HCT116 (cell line): ENCODE measurements at places on chromosomes 3 and 15.

- no peak for DNase-seq
These were observed 309.9 kb upstream of the SATB1 start for GRCh38 chr3:18735005-18735404.

GRCh38 chr15:57820119-57820518 lies 113.6 kb downstream of the POLR2M start:
- DNase-seq, result no peak

- DNase-seq, result no peak
These were observed 3.7 kb downstream of the CHST13 start for GRCh38 chr3:126527455-126528211.

DNA sequence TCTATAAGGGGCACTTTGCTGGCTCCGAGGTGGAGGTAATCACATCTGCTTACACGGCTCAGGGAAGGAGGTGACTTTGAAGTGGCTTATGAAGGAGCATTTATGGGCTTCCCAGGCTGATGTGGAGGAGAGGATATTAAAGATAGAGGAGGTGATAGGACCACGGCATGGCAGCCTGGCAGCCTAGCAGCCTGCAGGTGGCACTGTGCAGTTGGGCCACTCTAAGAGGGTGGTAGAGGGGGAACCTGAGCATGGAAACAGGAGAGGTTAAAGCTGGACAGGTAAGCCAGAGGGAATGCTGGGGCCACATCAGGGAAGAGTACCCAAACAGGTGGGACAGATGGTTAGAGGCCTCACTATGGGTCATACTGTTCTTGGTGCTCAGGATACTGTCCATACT lies 375.0 kb downstream of the WDR72 start:
- DNase-seq, result no peak

- no peak for DNase-seq
These were observed 478.7 kb downstream of the RBMS3 start for GRCh38 chr3:29759411-29760225.

DNA sequence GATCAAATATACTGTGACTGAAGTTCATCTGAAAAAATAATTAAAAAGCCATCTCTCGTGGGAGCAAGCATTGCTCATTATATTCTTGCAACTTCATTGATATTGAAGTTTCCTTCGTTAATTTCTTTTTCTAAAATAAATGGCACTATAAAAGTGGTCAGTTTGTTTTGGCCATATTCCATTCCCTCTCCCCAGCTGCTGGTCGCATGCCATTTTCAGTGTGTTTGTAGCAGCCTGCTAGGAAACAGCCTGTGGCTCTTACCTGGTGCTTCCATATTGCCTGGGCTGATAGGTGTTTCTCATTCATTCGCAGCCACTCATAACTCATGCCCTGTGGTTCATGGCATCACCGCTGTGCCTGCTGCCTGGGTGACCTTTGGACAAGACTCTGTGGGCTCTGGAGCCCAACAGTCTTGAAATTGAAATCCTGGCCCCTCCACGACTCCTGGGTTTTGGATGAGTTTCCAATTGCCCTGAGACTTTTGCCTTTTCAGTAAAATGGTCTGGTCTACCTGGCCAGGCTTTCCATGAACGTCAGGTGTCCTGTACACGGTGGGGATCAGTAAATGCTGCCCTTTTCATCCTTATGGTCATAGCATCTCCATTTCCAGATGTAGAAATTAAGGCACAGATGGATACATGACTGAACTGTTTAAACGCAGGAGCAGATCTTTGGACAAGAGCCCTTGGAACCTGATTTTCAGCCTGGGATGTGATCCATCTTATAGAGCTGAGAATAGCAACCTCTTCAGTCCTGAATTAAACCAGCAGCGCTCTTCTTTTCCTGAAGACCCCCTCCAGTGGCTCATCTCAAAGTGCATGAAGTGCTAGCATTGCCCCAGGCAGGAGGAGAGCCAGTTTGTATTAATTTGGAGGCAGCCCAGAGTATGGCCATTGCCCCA lies 69.4 kb downstream of the SLCO3A1 start:
- no peak for DNase-seq

DNA sequence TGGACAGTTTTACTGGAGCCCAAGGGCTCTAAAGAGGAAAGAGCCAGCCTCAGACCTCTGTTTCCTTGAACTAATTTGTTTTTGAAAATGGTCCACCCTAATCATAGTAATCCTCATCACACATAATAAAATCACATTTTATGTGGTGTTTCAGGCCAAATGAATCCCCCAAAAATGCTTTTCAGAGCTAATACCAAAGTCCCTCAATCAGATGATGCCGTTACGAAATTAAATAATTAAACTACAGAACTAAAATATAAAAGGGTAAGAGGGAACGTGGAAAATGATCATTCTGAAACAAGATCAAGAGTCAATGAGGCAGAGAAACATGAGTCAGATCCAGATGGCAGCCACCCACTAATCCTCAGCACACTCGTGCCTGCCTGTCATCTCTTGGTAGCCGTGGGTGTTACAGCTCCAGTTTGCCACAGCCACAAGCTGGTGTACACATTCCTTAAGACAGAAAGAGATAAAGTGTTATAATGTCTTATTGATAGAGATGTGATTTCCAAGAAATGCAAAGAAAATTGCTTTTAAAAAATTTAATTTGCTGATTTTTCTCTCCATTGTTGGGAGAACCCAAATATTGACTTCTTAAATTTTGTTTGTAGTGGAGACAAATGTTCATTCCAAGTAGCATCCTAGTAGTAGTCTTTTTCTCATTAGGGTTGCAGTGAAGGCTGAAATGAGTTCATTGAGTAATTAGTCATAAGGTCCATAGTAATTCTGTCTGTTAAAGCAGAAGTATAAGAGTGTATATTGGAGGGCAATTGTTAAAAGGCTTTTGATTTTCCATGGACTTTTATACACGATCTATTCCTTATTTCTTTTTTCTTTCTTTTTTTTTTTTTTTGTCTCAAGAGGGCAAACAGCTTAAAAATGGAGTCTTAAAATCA lies 104.2 kb downstream of the AGBL1 start:
- no peak for DNase-seq

DNA sequence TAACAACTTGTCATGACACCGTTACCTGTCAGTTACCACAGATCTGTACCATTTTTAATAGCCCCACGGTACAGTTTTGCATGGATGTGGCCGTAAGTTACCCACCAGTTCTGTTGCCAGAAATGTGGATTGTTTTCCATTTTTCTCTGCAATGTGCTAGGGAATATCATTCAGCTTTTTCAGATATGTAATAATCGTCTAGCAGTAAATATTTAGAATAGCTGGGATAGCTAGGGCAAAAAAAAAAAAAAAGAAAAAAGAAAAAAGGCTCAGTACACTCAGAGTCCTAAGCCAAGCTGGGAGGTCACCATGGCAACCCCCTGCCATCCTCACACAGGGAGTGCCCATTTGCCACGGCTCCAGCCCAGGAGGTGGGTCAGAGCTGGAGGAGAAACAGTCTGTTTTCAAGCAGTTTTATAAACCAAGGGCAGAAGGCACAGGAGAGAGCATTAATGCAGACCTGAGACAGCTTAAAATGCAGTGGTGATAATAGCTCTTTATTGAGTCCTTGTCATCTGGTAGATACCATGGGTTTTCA lies 25.2 kb downstream of the PAQR5 start:
- no peak for DNase-seq

- no peak for DNase-seq
These were observed 28.1 kb downstream of the ABHD2 start for GRCh38 chr15:89116404-89116803.

GRCh38 chr3:7207125-7207524 lies 346.2 kb downstream of the GRM7 start:
- no peak for DNase-seq

DNA sequence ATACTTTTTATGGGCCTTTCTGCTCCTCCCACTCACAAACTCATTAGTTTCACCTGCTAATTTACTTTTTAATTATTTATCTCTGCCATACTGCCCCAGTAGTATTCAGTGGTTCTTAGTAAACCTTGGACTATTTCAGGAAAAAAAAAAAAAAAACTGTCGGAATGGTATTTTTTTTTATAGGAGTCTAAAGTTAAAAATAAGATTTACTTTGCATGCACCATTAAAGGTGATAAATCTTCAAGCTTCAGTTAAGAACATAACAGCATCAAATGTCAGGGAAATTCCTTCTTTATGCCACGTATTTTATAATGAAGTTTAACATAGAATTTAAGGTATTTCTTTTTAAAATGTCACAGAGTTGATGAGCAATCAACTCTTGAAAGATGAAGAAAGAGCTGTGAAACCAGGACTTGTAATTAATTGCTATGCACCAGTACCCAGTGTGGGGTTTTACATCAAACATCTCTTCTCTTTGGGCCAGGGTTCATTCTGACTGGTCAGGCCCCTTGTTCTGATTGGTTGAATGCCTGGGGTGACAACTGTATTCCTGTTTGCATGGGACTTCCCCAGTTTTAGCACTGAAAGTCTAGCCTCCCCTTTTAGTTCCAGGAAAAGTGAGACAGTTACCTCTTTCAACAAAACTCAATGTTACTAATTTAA lies 40.3 kb upstream of the PTPRG start:
- no peak for DNase-seq

- no peak for DNase-seq
These were observed 91.1 kb downstream of the MINAR1 start for GRCh38 chr15:79523266-79523665.

- peak; percentile 47 for DNase-seq
These were observed 534.2 kb downstream of the ZIC1 start for GRCh38 chr3:147943265-147943945.

- DNase-seq, result no peak
These were observed 565.7 kb downstream of the PYDC2 start for GRCh38 chr3:192026661-192027060.
